ENCODE measurements at places on chromosomes 7 and 10. TPM values are rescaled to one million over a fixed set of nuclear protein-coding genes. Genes with fewer than 3 reads are reported as not detected.

Gene RAB11FIP2
- total RNA-seq: 23.5 TPM

Gene ANTXRL
- not detected for total RNA-seq

Gene HOXA10
- total RNA-seq: 1.8 TPM

Gene CPA1
- 4.5 TPM for total RNA-seq

Gene HOXA2
- total RNA-seq: 1.6 TPM

Gene RET
- total RNA-seq: 1.1 TPM

Gene GATAD1
- 19.8 TPM for total RNA-seq

Gene ZNF138
- 4.1 TPM for total RNA-seq

Gene ZPBP
- total RNA-seq: not detected

Gene FAM25C
- total RNA-seq: not detected

Gene MUC3A
- 1.1 TPM for total RNA-seq

Gene TBX20
- total RNA-seq: not detected

Gene NUTM2B
- 0.19 TPM for total RNA-seq

Gene PPP1R9A
- total RNA-seq: 16.5 TPM

Gene SPDYE11
- not detected for total RNA-seq

Gene ZCCHC24
- total RNA-seq: 73.6 TPM

Gene PCLO
- 5.7 TPM for total RNA-seq

Gene DGKI
- 1.5 TPM for total RNA-seq

Gene LRRN3
- 5.3 TPM for total RNA-seq

Gene FKBP6
- total RNA-seq: not detected

Gene PRSS37
- not detected for total RNA-seq

Gene NAT16
- 0.09 TPM for total RNA-seq

Gene EIF3B
- total RNA-seq: 128 TPM

All from omental fat pad (tissue), 4 donors.